DMS 273 treated with DMSO at 0.1 percent for 48 hours (cell line): ENCODE measurements at places on chromosomes 5 and 9.

DNA sequence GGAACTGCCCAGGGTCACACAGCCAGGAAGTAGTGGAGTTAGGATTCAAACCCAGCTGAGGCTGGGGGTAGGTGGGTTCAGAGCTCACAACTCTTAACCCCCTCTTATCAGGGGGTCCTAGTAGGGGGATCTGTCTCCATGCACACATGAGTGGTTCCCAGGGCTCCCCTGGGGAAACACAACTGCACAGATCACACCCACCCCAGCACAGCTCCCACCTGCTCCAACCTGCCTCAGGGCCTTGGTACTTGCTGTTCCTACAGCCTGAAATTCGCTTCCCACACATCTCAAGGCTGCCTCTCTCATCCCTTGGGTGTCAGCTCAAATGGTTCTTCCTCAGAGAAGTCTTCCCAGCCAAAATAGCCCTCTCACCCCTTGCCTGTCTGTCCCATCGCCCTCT lies 4.8 kb downstream of the SNCB start:
- no peak for DNase-seq

DNA sequence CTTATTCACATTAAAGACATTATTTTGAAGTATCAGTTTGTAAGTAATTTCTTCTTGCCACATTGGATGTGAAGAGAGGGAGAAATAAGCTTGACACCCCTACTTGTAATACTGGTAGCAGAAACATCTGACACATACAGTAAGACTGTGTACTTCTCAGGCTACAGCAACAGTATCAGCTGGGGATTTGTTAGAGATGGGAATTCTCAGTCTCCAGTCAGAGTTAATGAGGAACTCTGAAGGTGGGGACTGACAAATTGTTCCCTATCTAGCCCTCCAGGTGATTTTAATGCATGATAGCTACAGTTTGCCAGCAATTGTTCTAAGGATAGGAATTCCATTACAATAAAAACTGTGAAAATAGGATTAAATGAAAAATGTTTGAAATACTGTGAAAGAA lies 524.8 kb downstream of the PRR16 start:
- no peak for DNase-seq

- DNase-seq = no peak
Observed at GRCh38 chr5:33257807-33258429, 182.8 kb upstream of the TARS1 start.

DNA sequence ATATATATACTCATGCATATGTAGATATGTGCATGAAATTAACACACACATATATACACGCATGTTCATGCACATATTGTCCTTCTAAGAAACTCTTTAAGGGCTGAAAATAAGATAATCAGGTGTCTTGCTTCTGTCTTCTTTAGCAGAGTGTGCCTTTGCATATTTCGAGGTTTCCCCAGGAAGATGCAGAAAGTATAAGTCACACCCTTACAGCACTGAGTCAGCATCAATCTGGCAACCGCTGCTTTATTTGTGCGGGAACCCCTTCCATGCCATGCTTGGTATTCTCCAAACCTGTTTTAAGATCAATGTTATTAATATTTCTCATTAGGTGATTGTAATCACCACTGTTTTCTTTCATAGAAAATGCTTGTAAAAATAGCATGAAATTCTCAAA lies 557.9 kb downstream of the CAAP1 start:
- DNase-seq = no peak

DNA sequence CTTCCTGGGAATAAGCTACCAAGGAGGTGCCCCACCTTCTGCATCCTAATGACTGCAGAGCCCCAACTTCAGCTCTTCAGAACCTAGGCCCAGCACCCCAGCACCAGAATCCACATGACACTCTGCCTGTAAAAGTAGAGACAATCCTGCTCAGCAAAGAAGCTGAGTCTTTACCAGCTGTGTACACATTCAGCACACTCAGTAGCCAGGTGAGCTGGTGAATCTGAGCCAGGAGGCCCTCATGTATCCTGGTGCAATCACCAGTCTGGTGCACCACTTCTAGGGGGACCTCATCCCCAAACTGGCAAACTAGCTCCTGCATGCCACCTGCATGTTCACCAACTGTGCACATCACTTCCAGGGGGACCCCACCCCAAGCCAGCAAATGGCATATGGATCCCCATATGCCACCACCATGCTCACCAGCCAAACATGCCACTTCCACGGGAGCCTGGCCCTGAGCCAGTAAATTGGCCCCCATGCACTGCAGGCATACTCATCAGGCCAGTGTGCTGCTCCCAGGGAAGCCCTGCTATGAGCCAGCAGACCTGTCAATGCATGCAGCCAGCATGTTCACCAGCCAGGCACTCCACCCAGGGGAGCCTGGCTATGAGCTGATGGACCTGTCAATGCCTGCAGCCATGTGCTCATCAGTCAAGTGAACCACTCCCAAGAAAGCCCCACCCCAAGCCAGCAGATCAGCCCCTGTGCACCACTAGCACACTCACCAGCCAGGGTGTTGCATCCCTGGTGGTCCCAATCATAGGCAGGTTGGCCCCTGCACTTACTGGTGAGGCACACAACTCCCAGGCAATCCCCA lies 15.6 kb upstream of the BTNL9 start:
- no peak for DNase-seq

GRCh38 chr5:127038550-127038949 lies 8.2 kb upstream of the MARCHF3 start:
- no peak for DNase-seq
